D721Med (cell line): ENCODE measurements at places on chromosomes 4 and X.

GRCh38 chr4:122453384-122453995, 3.0 kb downstream of the IL2 start:
- no peak for DNase-seq

DNA sequence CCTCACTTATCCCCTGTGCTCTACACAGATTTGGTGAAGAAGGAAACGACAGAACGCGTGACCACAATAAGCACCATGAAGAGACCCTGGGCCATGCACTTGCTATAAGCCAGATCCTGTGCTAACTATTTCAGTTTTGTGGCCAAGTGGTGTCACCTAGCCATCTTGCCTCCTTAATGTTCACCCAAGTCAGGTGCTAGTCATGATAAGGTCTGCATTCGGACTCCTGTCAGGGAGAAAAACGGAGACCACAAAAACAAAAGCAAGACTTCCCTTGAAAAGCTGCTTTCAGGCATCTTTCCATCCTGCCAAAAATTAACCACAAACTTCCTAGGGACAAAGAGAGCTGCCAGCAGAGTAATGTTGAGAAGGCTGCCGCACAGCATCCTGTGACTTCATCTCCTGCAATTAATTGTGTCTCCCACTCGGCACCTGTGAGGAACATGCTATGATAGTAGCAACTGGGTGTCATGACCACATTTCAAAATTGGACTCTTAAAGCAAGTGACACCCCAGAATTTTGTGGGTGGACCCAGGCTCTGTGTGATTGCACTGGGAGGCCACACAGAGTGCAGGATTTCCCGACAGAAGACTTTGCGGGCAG, 8.8 kb upstream of the IDS start:
- no peak for DNase-seq

DNA sequence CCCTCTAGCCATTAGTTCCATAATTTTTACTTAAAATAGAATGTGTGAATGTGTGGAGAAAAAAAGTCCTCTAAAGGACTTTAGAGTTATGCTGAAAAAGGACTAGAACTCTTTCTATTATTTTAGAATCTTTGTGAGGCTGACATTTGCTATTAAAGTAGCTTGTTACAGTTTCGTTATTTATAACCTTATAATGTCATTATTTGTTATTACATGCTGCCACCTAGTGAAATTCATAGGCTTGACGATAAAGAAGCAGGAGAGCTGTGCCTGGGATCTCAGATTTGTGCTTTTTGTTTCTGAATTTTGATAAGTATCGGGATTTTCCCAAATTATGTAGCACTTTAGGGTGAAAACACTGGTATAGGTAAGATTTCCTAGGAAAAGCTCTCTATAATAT, 38.5 kb upstream of the TAPT1 start:
- peak; percentile 20 for DNase-seq

DNA sequence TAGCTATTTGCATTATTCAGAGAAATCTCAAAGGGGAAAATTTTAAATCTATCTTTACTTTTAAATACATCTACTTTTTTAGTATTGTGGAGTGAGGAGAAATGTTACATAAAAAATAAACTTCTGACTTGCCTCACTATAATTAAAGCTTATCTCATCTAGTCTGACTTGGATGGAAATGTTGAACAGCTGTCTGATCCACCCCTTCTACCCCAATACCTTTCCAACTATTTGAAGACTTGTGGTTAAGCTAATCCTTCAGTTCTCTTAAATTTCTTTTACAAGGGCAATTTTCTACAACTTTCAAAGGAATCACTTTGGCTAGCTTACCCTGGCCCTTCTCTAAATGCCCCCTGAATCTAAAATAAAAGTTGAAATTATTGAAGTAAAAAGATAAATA, 17.3 kb upstream of the RPS6KA6 start:
- no peak for DNase-seq

DNA sequence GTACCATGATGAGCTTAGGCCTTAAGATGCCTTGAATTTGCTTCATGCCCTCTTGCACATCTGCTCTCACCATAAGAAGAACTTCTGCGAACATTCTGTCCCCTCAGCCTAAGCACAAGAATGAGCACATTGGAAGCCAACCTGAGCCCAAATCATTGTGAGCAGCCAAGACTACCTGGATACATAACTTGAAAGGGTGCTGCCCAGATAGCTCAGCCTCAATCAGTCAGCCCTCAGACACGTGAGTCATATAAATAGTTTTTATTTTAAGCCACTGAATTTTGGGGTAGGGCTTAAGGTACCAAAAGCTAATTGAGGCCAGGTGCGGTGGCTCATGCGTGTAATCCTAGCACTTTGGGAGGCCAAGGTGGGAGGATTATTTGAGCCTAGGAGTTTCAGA, 27.5 kb upstream of the BBS12 start:
- DNase-seq: no peak

GRCh38 chrX:9249051-9249846, 215.3 kb upstream of the FAM9B start:
- no peak for DNase-seq

DNA sequence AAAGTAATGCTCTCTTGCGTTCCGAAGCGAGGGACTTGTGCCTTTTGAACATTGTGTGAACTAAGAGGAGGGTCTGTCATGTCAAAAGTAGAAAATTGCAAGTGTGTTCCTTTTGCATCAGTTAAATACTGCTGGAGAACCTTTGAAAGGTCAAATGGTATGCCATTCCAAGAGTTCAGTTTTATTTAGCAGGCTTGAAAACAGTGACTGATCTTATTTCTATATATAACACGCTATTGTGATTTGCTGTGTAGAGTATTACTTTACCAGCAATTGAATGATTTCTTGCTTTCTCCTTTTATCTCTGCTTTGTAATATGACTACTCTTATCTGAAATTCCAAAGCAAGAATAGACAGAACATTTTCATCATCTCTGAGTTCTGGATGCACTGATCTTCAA, at the start of gene TECRL:
Gene TECRL (minus strand): TSS at position 151 of the 400 bp plus-strand sequence. CDS start 99 bp downstream, at position 52.
- no peak for DNase-seq

DNA sequence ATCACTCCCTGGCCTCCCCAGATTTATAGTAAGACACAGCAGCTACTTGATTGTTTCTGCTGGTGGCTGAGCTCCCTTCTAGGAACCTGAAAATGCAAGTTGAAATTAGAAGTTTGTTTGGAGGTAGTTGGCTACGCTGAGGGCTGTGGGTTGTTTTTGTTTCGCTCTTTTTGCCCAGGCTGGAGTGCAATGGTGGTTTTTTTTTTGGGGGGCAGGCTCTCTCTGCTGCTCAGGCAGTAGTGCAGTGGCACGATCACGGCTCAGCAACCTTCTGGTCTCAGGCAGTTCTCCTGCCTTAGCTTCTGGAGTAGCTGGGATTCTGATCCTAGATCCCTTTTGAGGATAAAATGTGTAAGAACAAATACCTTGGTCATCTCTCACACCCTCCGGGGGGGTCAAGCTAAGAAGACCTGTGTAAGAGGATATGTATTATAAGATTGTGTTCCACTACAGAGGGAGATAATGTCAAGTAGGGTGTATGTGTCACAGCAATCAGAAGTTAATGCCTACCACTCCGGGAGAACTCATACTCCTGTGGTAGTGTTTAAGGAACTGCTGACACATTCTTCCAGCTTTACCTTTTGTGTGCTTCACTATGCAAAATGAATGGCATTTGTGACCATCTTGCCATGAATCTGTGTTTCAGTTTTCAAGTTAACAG, 9.7 kb downstream of the JADE1 start:
- DNase-seq: no peak

DNA sequence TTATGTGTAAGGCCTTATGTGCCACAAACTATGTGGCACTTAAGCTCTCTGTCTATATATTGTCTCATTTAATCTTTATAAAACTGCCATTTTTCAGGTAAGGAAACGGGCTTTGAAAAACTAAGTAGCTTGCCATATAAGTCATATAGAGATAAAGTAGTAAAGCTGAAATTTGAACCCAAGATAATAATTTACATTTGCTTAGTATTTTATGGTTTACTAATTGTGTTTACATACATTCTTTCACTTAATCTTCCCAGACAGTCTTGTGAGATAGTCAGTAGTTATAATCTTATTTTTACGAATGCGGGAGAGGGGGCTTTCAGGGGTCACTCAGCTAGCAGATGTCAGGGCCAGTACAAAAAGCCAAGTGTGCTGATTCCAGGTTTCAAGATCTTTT, 13.9 kb upstream of the CCNG2 start:
- DNase-seq: no peak

- DNase-seq: no peak
Observed at GRCh38 chr4:111632641-111633151, 512.6 kb upstream of the FAM241A start.

DNA sequence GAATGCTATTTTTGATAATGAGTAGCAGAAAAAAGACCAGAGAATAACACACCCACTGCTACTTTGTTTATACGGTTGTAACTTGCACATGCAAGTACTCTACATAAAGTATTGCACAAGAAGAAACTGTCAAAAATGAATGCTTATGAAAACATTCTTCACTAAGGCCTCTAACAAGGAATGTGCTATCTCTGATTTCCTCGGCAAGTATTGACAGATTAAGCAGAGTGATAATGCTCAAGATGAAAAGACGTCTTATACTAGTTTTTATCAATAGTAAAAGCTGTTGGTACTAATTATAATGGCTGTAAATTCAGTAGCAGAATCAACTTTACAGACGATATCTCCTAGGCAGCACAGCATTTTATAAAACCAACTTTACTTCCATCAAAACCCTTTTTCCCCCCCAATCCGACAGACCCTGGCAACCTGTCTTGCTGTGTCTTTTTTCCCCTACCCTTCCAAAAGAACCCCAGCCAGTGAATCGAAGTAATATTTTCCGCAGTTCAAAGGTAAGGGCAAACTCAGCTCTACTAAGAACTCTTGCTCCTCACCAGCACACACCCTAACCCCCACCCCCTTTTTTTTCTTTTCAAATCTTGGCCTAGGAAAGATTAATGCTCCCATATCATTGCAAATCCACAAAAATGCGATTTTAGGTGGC, 1.5 kb downstream of the FRYL start:
- no peak for DNase-seq

- DNase-seq: no peak
Observed at GRCh38 chrX:108699368-108699767, 37.0 kb downstream of the IRS4 start.

GRCh38 chr4:135532132-135532531, 1330.5 kb upstream of the PABPC4L start:
- DNase-seq: no peak

DNA sequence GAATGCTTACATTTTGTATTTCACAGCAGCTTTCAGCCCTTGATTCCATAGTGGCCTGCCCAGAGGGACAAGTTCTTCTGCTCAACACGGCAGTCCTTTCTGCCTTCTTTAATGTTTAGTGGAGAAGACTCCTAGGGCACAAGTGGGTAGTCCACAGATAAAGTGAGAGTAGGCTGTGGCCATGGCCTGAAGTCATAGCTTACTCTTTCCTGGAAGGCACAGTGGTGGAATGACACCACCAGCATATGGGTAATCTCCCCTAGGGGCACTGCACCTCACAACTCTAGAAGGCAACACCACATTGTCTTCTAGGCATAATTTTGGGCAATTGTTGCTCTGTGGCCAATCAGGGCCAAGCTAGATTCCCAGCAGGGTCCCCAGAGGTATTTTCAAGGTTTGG, 155.4 kb upstream of the MAMLD1 start:
- DNase-seq: no peak

GRCh38 chr4:13570916-13571315, 26.6 kb upstream of the NKX3-2 start:
- no peak for DNase-seq

GRCh38 chr4:1200425-1201035, 28.1 kb upstream of the SPON2 start:
- DNase-seq: no peak

DNA sequence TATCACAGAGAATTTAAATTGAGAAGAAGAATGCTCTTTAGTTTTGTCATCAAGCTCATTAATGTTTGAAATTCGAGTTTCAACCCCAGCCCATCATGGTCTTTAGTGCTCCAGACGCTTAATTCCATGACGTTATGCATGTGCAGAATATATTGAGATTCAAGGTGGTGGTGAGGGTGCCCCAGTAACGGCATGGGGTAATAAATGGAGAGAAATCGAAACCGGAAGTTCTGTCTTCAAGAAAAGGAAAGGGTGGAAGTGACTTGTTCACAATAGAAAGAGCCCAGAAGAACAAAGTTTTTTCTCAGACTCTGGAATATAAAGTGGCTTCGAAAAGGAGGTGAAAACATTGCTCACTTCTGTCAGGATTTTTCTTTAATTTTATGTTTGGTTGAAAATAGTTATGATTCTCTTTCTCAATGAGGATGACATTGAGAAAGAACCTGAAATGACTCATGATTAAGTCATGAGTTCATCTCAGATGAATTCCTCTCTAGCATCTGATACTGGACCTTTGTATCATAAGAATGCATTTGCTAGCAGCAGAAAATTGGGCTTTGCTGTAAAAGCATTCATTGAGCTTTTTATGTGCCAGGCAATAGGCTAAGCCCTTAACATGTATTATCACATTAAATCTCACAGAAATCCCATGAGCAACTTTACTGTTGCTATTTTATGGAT, 779 bp upstream of the DDX60L start:
- DNase-seq: no peak

DNA sequence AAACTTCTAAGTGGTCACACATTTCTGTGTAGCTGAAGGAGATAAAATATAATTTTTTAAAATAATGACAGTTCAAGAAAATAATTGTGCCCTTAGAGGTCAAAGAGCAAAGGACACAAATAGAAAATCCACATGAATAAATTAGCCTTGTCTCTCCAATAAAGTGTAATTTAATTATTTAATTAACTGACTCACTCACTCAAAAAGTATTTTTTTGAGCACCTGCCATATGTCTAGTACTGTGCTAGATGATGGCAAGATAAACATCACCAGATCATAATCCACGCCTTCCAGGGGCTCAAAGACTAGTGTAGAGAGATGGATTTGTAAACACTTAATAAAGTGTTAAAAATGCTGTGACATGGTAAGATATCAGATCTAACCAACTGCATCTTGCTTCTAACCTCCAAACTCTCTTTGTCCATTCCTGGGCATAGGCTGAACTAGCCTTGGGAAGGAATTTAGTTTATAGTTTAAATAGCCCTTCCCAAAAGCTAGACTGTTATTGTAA, 112.5 kb downstream of the SCLT1 start:
- DNase-seq: no peak

GRCh38 chr4:31995943-31996901, 1276.1 kb downstream of the PCDH7 start:
- no peak for DNase-seq

DNA sequence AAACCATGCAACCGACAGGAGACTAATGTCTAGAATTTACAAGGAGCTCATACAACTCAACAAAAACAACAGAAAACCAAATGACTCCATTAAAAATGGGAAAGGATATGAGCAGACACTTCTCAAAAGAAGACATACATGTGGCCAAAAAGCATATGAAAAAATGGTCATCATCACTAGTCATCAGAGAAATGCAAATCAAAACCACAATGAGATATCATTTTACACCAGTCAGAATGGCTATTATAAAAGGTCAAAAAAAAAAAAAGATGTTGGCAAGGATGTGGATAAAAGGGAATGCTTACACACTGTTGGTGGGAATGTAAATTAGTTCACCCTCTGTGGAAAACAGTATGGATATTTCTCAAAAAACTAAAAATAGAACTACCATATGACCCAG, 50.5 kb upstream of the CHRDL1 start:
- no peak for DNase-seq

- DNase-seq: no peak
Observed at GRCh38 chr4:141565379-141566089, 70.8 kb upstream of the IL15 start.

GRCh38 chr4:89988268-89988667, 93.6 kb downstream of the MMRN1 start:
- DNase-seq: no peak
